ENCODE measurements at places on chromosomes 13 and 19.

DNA sequence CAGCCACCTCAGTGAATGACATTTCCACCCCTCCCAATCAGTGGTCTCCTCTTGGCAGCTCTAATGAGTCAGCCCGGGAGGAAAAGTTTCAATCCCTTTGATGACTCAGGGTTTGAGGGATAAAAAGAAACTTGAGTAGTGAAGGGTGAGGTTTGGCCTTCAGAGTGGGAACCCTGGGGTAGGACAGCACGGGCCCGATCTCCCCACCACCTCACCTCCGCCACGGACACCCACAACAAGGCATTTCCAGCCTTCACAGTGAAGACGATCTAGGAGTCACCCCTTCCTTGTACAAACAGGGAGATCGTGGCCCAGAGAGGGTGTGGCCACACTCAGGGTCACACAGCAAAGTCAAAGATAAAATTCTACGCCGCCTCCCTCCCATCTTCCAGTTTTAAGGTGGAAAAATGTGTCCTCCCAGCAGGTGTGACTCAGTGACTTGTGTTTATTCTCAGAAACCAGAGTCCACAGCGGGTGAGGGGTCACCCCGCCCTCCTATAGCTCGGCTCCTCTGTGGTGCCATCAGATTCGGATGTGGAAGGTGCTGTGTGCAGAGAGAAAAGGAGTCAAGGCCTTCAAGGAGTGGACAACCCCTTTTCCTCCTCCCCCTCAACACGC is 12.3 kb downstream of the CIB3 start:
- no peak for DNase-seq

GRCh38 chr13:41383386-41383785 is 72.3 kb downstream of the NAA16 start:
- no peak for DNase-seq

GRCh38 chr13:23488442-23488841 is 54.9 kb upstream of the SACS start:
- DNase-seq: no peak

- peak; percentile 69 for DNase-seq
Observed at GRCh38 chr19:49340069-49340864, 5.1 kb downstream of the CD37 start.

All from nephron progenitor cell (in vitro differentiated cells).